Stimulated activated CD8-positive, alpha-beta memory T cell treated with anti-CD3 and anti-CD28 coated beads, Interleukin-4, amount 100 ng/mL, for 24 hours (primary cell): ENCODE measurements at places on chromosomes 7 and 10.

DNA sequence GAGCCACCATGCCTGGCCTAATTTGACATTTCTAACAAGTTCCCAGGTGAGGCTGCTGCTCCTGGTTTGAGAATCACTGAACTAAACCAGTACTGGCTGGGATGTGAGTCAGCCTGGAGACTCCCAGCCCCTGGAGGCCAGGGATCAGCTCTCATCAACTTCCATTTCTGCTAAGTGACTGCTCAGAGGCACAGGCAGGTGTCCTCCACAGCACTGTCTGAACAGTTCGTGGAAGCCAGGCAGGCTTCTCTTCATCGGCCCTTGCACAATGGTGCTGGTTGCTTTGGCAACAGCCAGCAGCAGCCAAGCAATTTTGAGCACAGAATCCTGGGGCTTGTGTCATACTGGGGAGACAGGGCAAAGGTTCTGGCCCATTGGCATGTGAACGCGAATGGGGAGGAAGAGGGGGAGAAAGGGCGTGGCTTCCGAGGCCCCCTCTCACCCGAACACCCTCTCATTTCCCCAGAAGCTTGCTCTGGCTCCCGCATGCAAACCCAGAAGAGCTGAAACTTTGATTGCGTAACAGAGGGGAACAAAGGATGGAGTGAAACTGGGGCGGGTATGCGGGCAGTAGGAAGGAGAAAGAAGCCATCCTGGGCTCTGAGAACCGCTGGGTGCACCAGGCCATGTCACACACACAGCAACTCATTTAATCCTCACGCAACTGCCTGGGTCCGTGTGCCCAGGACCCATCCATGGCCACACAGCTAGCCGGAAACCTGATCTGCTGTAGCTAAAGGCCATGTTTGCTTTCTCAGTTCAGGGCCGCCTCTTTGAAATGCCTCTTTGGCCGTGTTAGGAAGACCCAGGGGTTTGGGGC lies 9.0 kb upstream of the POR start:
- DNase-seq = no peak

DNA sequence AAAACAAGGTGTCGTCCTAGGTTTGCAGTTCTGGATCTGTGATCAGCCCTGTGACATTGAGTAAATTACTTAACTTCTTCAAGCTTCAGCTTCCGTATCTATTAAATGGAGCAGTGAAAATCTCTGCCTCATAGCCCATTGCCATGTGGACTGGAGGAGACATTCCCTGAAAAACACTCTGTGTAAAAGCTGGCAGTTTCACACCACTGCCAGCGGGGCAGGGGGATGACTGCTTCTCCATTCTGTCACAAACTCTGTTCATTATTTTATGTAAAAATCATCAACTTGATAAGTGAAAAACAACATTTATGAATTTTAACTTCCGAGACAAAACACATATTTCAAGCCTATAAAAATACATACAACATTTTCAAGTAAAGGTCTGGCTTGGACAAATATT lies 234.7 kb downstream of the BMPER start:
- DNase-seq = no peak

DNA sequence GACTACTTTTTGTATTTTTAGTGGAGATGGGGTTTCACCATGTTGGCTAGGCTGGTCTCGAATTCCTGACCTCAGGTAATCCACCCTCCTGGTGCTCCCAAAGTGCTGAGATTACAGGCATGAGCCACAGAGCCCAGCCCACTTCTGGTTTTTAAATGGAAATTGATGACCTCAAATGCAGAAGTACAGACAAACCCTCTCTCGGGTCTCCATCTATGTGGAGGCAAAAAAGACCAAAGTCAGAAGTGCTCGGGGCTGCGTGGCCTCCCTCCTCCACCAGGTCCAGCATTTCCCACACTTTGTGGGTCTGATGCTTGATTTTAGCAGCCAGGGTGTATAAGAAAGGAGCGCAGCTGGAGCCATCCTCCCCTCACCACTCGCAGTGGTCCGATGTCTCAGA lies 187.3 kb upstream of the AUTS2 start:
- DNase-seq = no peak

DNA sequence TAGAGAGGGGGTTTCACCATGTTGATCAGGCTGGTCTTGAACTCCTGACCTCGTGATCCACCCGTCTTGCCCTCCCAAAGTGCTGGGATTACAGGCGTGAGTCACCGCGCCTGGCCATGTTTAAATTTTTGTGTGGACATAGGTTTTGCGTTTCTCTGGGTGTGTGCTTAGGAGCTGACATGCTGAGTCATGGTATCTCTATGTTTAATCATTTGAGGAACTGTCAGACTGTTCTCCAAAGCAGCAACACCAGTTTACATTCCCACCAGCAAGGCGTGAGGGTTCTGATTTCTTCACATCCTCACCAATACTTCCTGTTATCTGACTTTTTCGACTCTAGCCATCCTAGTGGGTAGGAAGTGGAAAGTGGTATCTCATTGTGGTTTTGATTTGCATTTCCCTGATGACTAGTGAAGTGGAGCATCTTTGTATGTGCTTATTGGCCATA lies 153.7 kb downstream of the DNAJB6 start:
- DNase-seq = peak; percentile 24

DNA sequence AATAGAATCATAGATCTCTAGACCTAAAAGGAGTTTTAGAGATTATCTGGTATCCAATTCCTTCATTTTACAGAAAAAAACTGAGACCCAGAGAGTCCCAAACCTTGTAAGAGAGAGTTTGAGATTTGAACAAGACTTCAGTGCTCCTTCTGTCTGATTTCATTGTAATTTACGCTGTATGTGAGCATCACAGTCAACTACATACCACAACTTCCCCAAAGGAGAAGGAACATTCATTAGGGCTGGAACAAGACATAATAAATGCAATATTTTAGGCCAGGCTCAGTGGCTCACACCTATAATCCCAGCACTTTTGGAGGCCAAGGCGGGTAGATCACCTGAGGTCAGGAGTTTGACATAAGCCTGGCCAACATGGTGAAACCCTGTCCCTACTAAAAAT lies 17.3 kb upstream of the PRKAR2B start:
- no peak for DNase-seq

GRCh38 chr10:94274142-94274787 lies 88.5 kb downstream of the NOC3L start:
- DNase-seq = no peak

- DNase-seq = no peak
Measured at GRCh38 chr10:98623176-98623575, 176.4 kb upstream of the HPS1 start.

DNA sequence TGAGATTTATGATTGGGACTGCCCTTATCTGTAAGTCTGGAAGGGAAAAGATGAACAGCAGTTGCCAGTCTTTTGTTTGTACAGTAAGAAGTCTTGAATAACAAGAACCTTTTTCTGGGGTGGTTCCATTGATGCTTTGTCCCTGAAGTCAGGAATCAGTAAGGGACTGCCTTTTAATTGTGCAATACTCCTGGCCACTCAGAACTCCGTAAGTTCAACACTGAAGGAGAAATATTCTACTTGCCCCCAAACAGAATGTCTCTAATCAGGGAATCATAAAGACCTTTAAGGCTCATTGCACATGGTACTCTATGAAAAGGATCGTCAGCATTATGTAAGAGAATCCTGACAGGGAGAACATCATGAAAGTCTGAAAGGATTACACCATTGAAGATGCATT lies 361.4 kb downstream of the EXOC4 start:
- no peak for DNase-seq

DNA sequence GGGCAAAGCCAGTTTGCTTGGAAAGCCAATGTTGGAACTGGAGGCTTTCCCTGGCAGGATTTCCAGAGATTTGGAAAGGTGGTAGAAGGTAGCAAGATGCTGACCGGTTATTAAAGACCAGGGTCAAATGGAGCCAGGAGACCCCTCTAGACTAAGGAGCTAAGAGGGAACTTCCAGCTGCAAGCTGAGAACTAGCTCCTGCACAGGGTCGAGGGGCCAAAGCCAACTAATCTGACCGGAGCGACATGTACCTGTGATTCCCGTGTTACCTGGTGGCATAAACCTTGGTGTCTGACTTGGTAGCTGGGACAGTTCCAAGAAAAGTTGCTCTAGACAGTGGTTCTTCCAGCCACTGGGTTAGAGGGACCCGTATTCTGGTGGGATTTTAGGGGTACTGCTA lies 41.8 kb downstream of the SPDYE5 start:
- DNase-seq = no peak

DNA sequence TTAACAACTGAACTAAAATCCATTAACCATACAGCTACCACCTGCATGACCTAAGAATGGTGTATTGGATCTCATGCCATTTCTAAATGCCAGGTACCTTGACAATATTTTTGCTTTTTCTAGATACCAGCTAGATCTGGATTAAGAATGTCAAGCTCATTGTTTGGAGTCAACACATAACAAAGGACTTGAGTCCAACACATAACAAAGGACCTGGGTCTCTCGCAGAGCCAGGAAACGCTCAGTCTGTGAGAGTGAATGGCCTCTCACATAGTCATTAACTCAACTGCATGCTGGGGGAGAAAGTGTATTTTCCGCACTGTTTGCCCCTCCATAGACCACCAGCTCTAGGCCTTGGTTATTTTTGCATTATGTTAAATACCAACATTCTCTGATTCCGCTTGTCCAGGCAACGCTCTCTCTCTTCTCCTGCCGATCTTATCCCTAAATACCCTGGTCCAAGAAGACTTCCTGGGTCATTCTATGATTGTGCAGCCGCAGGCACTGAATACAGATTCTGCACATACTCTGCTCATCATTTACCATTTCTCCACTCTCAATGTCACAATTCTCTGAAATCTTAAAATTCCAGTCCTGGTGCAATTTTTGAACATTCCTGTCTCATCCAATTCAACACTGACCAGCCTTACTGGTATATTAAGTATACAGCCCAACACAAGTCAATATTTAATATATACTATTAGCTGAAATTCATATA lies 31.2 kb downstream of the ITIH5 start:
- no peak for DNase-seq

DNA sequence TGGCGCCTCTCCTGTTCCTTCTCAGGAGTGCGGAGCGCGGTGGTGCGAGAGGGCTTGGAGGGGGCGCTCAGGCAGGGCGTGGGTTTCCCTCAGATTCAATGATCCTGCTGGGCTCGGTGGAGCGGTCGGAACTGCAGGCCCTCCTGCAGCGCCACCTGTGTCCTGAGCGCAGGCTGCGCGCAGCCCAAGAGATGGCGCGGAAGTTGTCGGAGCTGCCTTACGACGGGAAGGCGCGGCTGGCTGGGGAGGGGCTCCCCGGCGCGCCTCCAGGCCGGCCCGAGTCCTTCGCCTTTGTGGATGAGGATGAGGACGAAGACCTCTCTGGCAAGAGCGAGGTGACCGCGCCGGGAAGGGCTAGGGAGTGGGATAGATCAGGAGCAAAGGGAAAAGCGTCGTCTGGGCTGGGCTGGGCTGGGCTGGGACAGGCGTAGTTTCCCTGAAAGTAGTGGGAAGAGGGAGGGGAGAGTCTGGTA lies 17.0 kb downstream of the FAM131B start:
- peak; percentile 40 for DNase-seq

DNA sequence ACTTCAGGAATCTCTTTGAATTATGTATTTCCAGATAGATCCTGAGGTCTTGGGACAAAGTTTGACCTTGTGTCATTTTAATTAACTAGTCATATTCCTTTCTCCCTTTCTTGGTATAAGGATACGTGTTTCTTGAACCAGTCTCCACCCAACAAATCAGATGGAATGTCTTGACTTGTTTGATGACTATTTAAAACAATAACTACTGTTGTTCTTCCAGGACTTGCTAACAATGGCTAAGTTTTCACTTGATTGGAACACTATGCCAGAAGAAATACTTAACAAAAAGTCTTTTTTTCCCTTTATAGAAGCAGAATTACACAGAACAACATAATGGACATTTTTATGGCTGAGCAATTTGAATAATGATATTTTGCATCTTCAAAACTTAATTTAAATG lies 43.0 kb upstream of the WIPF3 start:
- no peak for DNase-seq

- DNase-seq = no peak
Measured at GRCh38 chr10:121522831-121523230, 75.4 kb downstream of the FGFR2 start.

DNA sequence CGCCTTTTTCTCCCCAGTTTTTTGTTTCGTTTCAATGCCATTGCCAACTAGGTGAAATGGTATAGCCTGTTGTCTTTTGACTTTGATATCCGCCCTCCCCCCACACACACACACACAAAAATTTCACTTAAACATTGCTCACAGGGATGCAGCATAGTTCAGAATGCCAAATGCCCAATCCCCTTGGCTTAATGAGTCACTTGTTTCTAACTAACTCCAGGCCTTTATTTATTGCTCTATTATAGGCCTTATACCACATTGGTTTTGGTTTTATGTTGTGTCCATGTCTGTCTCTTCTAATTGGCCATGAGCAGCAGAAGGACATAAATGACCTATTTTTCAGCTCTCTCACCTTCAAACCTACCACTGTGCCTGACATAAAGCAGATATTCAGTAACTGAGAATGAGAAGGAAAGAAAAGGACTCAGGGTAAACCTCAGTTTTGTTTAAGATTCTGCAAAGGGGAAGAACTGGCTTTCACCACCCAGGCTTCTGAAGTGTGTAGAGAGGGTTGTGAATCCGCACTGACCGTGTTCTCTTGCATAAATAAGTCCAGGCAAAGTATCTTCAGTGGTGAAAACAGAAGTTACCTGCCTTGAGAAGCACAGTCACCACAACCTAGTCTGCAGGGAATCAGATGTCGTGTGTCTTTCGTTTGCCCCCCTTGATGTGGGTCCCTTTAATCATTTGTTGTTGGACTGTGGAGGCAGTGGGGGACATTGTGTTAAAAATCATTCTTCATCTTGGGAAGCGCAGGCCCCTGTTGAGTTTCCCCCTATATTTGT lies 139.8 kb downstream of the CELF2 start:
- no peak for DNase-seq

DNA sequence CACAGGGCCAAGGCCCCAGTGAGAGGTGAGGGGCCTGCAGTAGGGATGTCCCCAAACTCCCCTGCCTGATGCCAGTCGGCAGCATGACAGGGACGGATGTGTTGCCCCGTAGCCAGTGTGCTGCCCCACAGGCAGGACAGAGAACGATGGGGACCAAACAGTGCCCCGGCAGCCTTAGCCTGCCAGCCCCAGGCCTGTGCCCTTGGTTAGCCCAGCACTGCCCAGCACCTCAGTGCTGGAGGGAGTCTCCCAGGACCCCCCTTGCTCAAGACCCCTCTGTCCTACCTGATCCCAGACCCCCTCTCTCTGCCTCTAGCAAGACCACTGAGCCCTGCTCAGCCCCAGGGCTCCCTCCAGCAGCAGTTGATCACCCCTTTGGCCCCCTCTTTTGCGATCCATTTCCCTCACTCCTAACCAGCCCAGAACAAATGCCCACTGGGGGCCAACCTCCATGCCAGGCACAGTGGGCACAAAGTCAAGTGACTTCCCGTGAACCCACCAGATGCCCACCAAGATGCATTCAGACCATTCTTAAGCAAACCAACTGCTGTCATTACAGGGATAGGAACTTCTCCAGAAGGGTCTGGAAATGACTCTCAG lies 34.0 kb downstream of the OAT start:
- no peak for DNase-seq

DNA sequence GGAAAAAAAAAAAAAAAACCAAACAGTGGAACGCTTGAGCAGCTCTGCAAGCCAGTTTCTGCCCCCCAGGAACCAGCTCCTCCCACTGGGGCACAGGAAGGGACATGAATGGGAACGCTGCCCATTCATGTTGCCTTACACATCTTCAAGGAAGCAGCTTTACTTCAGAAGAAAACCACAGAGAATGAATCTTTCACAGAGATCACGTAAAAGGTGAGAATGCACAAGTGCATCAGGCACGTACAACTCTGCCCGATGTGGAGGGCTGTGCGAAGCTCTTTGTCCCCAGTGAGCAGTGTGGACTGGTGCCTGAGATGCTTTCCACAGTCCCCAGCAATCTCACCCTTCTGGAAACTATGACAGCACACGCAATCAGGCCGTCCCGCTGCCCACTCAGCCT lies 106.2 kb downstream of the DLG5 start:
- no peak for DNase-seq

GRCh38 chr10:60099998-60100747 lies 193.8 kb upstream of the CCDC6 start:
- DNase-seq = no peak
